ENCODE measurements at places on chromosomes 2 and 18. TPM values are rescaled to one million over a fixed set of nuclear protein-coding genes. Genes with fewer than 3 reads are reported as not detected.

GRCh38 chr2:182416191-182416590, 10.6 kb downstream of the PDE1A start:
- DNase-seq, result no peak

GRCh38 chr2:8134985-8135682, 546.7 kb upstream of the ID2 start:
- DNase-seq, result no peak

DNA sequence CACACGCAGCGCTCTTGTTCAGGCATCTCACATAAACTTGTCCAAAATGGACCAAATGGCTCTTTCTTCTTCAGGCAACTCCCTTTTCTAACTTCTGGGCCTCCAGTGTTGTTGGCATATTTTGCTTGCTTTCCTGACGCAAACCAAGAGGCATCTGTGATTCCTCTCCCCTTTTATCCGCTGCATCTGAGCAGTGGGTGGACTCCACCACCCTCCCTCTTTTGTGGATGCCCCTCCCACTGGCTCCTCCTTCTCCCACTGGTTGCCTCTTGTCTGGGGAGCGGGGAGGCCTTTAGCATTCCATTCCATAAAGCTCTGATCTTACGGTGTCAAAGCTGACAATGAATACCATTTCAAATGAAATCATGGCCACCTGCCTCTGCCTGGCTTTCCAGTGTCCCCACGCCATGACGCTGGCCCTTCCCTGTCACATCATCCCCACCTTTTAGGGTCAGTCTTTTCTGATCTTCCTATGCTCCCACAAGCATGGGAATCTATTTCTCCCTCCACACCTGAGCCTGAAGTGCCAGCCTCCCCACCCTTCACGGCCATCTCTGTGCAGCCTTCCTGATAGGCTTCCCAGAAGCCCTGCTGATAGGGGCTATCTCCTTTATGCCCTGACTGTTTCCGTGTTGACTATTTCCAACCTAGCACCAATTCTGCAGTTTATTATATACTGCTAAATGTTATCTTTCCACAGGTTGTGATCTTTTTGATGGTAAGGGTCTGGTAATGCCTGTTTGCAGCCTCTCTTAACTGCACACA, 51.5 kb downstream of the RPL37A start:
- no peak for DNase-seq

- DNase-seq, result no peak
These were observed 2.3 kb downstream of the SCN1A start for GRCh38 chr2:166125557-166125956.

- DNase-seq, result no peak
These were observed 564.7 kb upstream of the SLC39A10 start for GRCh38 chr2:195092341-195092740.

- no peak for DNase-seq
These were observed 139.4 kb upstream of the SIX3 start for GRCh38 chr2:44801841-44802776.

- DNase-seq, result no peak
These were observed 8.9 kb upstream of the DGUOK start for GRCh38 chr2:73917696-73918207.

SERPINB12 gene
- total RNA-seq, result not detected

REG3A gene
- total RNA-seq, result not detected

CFAP65 gene
- not detected for total RNA-seq

GRCh38 chr2:73202156-73203054, at the start of gene NOTO:
TSS of gene NOTO (plus strand) at chr2:73202574. CDS start at chr2:73202667, 93 bp downstream.
- DNase-seq, result peak; percentile 31

SCN7A gene
- total RNA-seq, result not detected

DNA sequence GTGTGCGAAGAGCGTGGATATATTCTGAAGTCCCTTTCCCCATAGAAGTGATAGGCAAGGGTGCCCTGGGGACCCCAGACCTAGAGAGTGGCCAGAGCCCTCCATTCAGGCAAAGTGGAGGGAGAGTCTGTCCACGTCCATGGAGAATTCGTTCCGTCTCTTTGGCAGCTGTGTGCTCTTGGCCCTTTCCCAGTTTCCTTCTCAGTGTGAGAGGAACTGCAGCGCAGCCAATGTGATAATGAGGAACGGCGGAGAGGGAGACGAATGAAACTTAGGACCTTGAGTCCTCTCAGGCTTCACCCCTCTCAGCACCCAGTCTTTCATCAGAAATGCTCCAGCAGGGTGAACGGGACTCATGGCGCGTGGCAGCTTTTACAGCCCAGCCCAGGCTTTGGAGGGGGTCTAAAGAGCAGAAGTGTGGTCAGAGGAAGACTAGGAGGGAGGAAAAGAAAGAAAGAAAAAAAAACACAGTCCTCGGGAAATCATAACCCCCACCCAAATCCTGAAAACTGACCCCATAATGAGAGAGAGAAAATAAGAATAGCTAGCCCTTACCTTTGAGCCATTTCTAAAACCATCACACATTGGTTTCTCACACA, 95.0 kb upstream of the RIOK3 start:
- DNase-seq, result no peak

PIEZO2 gene
- total RNA-seq, result 42.7 TPM

DNA sequence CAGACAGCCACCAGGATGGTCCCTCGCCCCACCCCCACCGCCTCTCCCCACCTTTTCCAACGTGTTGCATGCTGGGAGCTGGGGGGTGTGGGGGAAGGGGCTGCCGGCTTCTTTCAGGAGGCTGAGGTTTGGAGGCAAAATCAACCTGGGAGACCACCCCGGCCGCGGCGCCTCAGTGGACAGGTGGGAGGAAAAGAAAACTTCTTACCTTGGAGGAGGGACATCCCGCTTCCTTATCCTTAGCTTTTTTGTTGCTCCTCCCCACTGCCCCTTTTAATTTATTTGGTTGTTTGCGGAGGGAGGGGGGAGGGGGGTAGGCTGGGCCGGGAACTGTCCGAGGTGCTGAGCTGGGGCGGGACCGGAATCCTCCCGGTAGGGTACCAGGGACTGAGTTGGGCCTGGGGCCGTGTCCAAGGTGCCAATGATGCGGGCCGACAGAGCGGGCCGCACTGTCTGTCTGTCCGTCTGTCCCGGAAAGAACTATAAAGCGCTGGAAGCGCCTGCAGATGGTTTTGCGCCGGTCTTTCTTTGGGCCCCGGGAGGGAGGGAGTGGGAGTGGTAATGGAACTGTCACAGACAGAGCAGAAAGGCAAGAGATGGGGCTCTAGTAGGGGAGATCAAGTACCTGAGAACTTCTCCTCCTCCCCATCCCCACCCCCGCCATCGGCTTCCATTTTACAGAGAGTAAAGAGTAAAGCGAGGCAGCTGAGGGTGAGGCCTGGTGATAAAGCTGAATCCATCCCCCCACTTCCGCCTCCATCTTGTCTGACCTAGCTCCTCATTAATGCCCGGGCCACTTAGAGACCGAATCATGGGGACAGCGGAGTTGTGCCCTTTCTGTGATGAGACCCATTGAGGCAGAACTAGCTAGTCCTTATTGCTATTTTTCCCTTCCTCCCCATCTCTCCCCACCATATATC, 2.4 kb downstream of the CDK5R2 start:
- DNase-seq, result no peak

- no peak for DNase-seq
These were observed 188.9 kb upstream of the TNP1 start for GRCh38 chr2:217048730-217049129.

DNA sequence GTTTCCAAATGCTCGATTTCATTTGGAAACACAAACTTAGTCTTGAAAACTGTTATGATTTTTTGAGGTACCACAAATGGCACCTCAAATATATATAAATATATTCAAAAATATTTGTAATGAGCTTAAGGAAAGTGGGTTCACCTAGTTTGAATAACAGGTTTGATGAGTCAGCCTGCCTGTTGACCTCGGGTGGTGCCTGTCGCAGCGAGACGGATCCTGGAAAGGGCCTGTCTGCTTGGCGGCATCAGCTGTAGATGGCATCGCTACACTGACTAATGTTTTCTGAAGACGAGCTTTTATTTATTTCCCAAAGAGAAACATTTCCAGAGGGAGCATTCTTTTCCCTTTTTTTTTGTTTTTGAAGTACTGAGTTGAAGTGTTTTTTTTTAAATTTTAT, 6.9 kb downstream of the ALLC start:
- DNase-seq, result no peak

All from MG63 (cell line).